HFFc6 (cell line): ENCODE measurements at places on chromosomes 11 and 22. TPM values are rescaled to one million over a fixed set of nuclear protein-coding genes. Genes with fewer than 3 reads are reported as not detected.

OR2D2 gene
- total RNA-seq, result not detected in 3 replicates

C1QTNF4 gene
- not detected in 3 replicates for total RNA-seq

KRTAP5-11 gene
- total RNA-seq, result not detected in 3 replicates

GRCh38 chr11:122920579-122920978, 38.0 kb downstream of the JHY start:
- DNase-seq, result no peak

DNA sequence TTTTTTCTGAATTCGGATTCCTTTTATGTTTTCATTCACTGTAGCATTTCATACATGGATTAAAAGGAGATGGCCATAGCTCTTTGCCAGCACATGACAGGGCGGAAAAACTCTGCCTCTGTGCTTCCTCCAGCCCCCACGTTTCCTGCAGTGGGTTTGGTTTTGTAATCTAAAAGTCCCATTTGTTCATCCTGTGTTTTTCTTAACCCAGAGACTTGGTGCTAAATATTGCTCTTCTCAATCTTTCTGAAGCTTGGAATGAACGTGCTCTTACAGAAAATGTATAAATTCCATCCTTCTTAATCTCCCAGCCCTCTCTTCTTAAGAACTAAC, 89.9 kb downstream of the PPP6R3 start:
- no peak for DNase-seq

- DNase-seq, result no peak
Measured at GRCh38 chr11:85355921-85356320, 271.2 kb downstream of the DLG2 start.
